ENCODE measurements at places on chromosomes 1 and 21. TPM values are rescaled to one million over a fixed set of nuclear protein-coding genes. Genes with fewer than 3 reads are reported as not detected.

GRCh38 chr1:213327017-213327667 is 276.1 kb downstream of the RPS6KC1 start:
- H3K4me1 ChIP-seq = peaks cover 3% of the 10 kb centered on the region
- H3K4me3 ChIP-seq = no peak overlapping the region
- DNase-seq = no peak
- H3K27me3 ChIP-seq = no peaks in the 10 kb centered on the region
- H3K36me3 ChIP-seq = no peaks in the 10 kb centered on the region

Gene CYP4B1
- 57.9 TPM for total RNA-seq

- DNase-seq = no peak
- H3K27me3 ChIP-seq = no peaks in the 10 kb centered on the region
- no peaks in the 10 kb centered on the region for H3K36me3 ChIP-seq
Measured at GRCh38 chr1:68175621-68176398, 56.5 kb downstream of the WLS start.

GRCh38 chr1:120178799-120179756 is 2.8 kb upstream of the SEC22B start:
- peak overlapping the region; percentile 77 for H3K27ac ChIP-seq
- peaks cover 5% of the 10 kb centered on the region for H3K4me1 ChIP-seq
- no peak for DNase-seq
- no peaks in the 10 kb centered on the region for H3K27me3 ChIP-seq

GRCh38 chr1:212979340-212980122 is 29.2 kb downstream of the VASH2 start:
- H3K4me1 ChIP-seq = peaks cover 22% of the 10 kb centered on the region
- H3K27ac ChIP-seq = no peak overlapping the region
- H3K27me3 ChIP-seq = no peaks in the 10 kb centered on the region

- H3K27ac ChIP-seq = no peak overlapping the region
- DNase-seq = no peak
- no peaks in the 10 kb centered on the region for H3K27me3 ChIP-seq
Measured at GRCh38 chr1:34066166-34066565, 98.9 kb downstream of the CSMD2 start.

Gene CYYR1
- 6.6 TPM for total RNA-seq

DNA sequence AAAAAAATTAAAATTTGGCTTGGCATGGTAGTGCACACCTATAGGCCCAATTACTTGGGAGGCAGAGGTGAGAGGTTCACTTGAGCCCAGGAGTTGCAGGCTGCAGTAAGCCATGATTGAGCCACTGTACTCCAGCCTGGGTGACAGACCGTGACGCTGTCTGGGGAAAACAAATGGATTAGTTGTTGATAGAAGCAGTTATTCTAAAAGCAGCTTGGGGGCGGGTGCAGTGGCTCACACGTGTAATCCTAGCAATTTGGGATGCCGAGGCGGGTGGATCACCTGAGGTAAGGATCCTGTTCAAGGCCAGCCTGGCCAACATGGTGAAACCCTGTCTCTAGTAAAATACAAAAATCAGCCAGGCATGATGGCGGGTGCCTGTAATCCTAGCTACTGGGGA is 40.3 kb downstream of the KIF1B start:
- no peak overlapping the region for H3K27ac ChIP-seq
- DNase-seq = no peak
- no peaks in the 10 kb centered on the region for H3K27me3 ChIP-seq
- H3K36me3 ChIP-seq = no peaks in the 10 kb centered on the region
- H3K4me1 ChIP-seq = peaks cover 36% of the 10 kb centered on the region

- DNase-seq = no peak
- peaks cover 11% of the 10 kb centered on the region for H3K36me3 ChIP-seq
- no peaks in the 10 kb centered on the region for H3K4me1 ChIP-seq
- no peak overlapping the region for H3K27ac ChIP-seq
- H3K27me3 ChIP-seq = no peaks in the 10 kb centered on the region
- no peak overlapping the region for H3K4me3 ChIP-seq
Measured at GRCh38 chr1:51819810-51820209, 58.7 kb downstream of the NRDC start.

Gene PROK1
- total RNA-seq = 0.63 TPM

Measured in thoracic aorta (tissue), 2 donors.